ENCODE measurements at places on chromosomes 4 and X.

DNA sequence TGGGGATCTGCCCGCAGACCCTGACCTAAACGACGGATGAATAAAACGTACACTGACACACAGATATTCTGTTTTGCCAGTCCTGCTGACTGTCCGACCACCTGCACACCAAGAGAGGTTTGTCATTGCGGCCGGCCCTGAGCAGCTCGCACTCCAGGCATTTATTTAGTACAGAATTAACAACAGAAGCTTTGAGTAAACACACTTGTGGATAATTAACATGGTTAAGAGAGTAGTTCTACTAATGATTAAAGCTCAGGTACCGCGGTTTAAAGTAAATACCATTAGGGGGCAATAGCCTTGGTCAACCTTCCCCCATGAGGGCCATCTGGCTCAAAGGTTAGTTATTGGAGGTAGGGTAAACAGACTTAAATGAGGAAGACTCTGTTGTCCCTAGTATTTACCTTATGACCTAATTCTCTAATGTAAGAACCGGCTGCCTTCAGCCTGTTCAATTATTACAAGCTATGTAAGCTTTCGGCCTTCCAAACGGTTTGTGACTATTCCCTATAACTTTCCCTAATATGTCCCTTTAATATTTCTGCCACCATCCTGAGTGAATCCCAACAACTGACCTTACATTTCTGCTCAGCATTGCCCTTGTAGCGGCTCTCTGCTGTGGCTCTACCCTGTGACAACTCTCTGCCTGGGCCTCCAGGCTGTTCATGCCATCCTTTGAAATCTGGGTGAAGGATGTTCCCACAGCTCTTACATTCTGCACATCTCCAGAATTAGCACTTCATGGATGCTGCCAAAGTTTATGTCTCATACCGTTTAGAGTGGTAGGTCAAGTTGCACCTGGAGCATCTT, 46.9 kb upstream of the SYTL5 start:
- no peak for DNase-seq

- no peak for DNase-seq
Observed at GRCh38 chrX:19064175-19064574, 58.1 kb downstream of the ADGRG2 start.

GRCh38 chr4:177802661-177803060, 360.4 kb upstream of the AGA start:
- no peak for DNase-seq

- DNase-seq = no peak
Observed at GRCh38 chr4:188819233-188819632, 680.0 kb downstream of the TRIML1 start.

DNA sequence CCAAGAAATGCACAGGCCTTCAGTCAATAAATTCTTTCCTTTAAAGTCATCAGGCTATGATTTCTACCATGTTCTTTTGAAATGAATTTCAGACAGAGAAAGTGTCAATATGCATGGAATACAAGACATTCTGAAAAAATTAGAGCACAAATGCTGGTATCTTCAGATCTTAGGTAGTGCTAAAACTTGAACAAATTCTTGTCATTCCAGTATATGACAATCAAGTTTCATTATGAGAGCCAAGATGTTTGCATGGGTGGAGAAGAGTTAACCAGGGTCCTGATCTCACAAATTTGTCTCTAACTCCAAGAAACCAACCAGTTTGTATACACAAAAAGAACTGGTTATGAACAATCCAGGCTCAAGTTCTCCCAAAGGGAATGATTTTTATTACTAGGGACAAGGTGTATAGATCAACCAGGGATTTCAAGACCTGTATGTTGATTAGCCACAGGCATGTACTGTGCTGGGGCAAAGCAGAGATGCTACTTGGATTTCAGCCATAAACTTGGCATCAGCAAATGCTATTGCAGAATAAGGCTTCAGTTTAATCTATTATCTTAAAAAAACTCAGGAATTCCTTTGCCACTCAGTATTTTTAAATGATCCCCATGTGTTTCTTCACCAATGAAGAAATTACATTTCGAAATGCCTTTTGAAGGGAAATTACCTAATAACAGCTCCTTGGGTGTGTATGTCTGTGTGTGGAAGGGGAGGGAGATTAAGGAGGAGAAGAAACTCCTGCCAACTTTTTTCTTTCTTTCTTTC, 69.7 kb downstream of the FANCB start:
- DNase-seq = no peak

DNA sequence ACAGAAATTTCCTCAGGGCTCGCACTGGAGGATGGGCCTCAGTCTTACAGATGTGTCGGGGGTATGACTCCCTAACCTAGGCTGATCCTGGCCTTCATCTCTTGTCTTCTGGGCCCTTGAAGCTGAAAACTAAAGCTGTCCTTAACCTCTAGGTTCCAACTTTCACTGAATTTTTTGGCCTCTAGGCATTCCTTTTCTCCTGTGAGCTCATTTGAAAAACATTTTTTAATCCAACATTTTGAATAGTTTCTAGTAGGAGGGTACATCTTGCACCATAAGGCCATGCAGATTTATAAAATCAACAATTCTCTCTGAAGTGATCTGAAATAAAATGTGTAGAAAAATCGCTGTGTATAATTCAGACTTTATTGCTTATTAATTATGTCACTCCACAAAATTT, 19.7 kb downstream of the RWDD4 start:
- no peak for DNase-seq

- no peak for DNase-seq
Observed at GRCh38 chr4:10144966-10145365, 28.4 kb upstream of the WDR1 start.

GRCh38 chr4:72631296-72631695, 62.3 kb upstream of the ADAMTS3 start:
- no peak for DNase-seq

GRCh38 chr4:79421483-79421882, 13.5 kb upstream of the GK2 start:
- peak; percentile 16 for DNase-seq

GRCh38 chrX:40663880-40664630, 16.7 kb upstream of the CXorf38 start:
- no peak for DNase-seq

- peak; percentile 50 for DNase-seq
Observed at GRCh38 chr4:183722731-183723560, 63.9 kb downstream of the TRAPPC11 start.

DNA sequence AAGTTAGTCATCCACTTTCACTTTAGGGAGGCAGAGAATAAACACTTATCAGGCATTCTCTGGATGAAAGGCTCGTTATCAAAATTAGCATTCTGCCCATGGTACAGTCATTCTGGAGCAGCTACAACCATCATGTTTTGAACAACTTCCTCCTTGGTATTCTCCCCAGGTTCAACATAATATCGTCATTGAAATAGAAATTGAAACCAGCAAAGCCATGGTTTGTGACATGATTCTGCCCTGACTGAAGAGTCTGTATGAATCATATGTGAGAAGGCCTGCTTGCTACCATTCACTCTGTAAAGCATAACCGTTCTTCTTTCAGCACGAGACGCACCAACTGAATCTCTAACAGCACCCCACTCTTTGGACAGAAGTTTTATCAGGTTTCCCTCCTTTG, 127.5 kb upstream of the RADX start:
- no peak for DNase-seq

GRCh38 chr4:94743838-94744237, 13.9 kb upstream of the BMPR1B start:
- no peak for DNase-seq

DNA sequence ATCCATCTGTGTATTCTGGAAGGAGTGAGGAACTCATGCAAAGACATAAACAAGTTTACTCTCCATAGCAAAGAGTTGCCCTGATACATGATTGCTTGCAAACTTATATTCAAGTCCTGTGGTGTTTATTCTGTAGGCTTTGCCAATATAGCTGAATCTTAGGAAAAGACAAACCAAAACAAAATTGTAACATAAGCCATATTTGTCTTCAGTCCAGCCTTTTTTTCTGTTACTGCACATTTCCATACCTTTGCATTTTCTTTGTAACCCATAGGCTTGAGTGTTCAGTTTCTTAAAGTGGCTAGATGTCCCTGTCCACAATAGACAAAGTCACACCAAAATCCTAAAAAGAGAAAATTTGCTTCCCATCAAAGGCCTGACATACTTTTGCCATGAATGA, 120.4 kb downstream of the PPARGC1A start:
- DNase-seq = no peak

- DNase-seq = peak; percentile 51
Observed at GRCh38 chrX:69538321-69538876, 34.3 kb downstream of the NALF2 start.

All from hematopoietic multipotent progenitor cell treated with erythropoietin and hydrocortisone succinate and interleukin-3 and kit ligand, for 6 days (in vitro differentiated cells).